ENCODE measurements at places on chromosomes 2 and 18. TPM values are rescaled to one million over a fixed set of nuclear protein-coding genes. Genes with fewer than 3 reads are reported as not detected.

- DNase-seq, result no peak
These were observed 23.9 kb upstream of the SCYGR5 start for GRCh38 chr2:227642656-227643055.

DNA sequence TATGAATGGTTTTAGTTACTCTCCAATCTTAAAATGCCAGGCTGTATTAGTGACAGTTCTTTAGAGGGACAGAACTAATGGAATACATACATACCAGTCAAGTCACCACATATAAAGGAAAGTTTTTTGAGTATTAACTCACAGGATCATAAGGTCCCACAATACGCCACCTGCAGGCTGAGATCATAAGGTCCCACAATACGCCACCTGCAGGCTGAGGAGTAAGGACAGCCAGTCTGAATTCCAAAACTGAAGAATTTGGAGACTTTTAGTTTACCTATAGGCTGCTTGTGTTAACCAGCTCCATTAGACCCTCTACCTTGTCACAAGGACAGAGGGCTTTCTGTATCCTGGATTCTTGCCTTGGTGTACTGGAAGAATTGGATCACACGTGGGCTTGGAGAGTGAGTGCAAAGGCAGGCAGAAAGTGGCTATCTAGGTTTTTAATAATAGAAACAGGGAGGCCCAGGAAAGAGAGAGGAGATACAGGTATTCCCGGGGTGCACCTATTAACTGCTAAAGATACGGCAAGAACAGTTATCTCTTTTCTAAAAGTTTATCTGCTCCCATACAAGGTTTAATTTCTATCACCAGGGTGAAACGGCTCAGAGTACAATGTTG, 234.9 kb upstream of the CYRIA start:
- peak; percentile 46 for DNase-seq

DNA sequence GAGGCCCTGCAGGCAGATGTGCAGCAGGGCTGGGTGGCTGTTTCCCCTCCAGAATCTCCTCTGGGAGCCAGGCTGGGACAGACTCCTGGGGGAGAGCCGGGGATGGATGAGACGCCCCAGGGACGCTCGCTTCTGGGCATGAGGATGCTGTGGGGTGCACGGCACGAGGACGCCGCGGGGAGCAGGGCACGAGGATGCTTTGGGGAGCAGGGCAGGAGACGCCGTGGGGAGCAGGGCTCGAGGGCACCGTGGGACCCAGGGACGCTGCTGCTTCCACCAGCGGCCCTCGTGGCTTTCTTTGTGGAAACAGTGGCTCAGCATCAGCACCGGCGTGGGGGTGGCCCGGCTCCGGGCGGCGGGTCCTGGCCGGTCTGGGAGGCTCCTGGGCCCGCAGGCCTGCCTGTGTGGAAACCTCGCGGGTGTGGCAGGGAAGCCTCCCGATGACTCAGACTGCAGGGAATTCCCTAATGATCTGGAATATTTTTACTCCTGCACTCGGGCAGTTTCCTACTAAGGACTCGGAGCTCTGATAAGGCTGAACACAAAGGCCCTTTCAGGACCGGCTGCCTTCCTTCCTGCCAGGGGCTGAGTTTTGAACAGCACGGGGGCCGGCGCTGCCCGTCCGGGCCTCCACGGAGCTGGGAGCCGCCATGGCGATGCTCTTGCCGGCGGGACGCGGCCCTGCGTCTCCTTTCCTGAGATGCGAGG, 62.6 kb downstream of the NFATC1 start:
- DNase-seq, result no peak

- DNase-seq, result no peak
These were observed 102.7 kb downstream of the NR4A2 start for GRCh38 chr2:156229724-156230362.

- no peak for DNase-seq
These were observed 195.7 kb downstream of the ARL4C start for GRCh38 chr2:234300932-234301823.

- DNase-seq, result no peak
These were observed 261.0 kb downstream of the HRH4 start for GRCh38 chr18:24721388-24721787.

Gene RMND5A
- 44.3 TPM for total RNA-seq

Gene TRABD2A
- total RNA-seq, result 42.2 TPM

Gene ZSWIM2
- total RNA-seq, result not detected

Gene ROCK2
- total RNA-seq, result 14.4 TPM
